ENCODE measurements at places on chromosomes 1 and 21.
A peak's percentile ranks its signal among the peaks of the same experiment; 100 is the strongest.

GRCh38 chr1:112855152-112855828 is 100.7 kb downstream of the SLC16A1 start:
- no peak for DNase-seq

- no peak for DNase-seq
These were observed 633.0 kb downstream of the SMYD3 start for GRCh38 chr1:245873883-245874671.

- DNase-seq = no peak
These were observed 2.9 kb upstream of the PRDX6 start for GRCh38 chr1:173474097-173474779.

- DNase-seq = no peak
These were observed 105.5 kb downstream of the HLCS start for GRCh38 chr21:36860736-36861594.

DNA sequence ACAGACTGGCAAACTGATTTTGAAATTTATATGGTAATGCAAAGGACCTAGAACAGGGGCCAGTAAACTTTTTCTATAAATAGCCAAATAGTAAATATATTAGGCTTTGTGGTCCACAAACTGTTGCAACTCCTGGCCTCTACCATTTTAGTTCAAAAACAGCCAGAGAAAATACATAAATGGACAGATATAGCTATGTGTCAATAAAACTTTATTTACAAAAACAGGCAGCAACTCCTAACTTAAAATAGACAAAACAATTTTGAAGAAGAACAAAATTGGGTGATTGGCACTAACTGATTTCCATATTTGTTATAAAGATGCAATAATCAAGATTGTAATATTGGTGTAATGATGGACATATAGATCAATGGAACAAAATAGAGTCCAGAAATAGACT is 6.7 kb upstream of the TRAF5 start:
- no peak for DNase-seq

GRCh38 chr1:187266051-187266450 is 437.3 kb downstream of the PLA2G4A start:
- DNase-seq = no peak

GRCh38 chr1:168260393-168260792 is 20.3 kb upstream of the TBX19 start:
- no peak for DNase-seq

DNA sequence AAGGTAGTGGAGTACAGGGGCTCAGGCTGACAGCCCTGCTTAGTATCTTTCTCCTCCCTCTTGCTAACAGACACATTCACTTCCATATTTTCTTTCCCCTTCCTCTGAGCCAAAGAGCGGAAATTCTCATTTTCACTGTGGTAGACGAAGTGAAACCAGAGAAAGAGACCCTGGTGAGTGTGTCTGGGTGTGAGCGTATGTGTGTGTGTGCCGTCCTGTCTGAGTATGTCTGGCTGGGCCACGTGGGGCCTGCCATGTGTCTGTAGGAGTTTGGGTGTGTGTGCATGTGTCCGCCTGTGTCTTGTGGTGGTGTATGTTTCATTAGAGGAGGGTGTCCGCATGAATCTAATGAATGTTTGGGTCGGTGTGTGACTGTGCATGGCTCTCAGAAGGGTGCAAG is 1.7 kb downstream of the COL8A2 start:
- DNase-seq = no peak

- DNase-seq = no peak
These were observed 82.0 kb upstream of the ESRRG start for GRCh38 chr1:216805233-216805632.

DNA sequence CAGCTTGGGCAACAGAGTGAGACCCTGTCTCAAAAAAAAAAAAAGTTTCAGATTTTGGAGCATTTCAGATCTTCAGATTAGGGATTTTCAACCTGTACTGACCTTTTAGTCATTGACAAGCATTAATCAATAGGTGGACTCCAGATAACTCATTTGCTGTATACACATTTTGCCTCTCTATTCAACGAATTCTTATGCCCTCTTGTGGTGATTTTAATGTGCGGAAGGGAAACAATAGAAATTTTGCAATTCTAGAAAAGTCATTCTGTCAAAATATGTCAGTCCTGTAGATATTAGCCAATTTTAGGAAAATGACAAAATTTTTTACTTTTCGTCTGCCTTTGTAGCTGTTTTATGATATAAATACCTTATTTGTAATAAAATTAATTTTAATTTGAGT is 11.6 kb upstream of the OR2G2 start:
- DNase-seq = no peak

- no peak for DNase-seq
These were observed 455.1 kb upstream of the VAMP3 start for GRCh38 chr1:7315946-7316345.

DNA sequence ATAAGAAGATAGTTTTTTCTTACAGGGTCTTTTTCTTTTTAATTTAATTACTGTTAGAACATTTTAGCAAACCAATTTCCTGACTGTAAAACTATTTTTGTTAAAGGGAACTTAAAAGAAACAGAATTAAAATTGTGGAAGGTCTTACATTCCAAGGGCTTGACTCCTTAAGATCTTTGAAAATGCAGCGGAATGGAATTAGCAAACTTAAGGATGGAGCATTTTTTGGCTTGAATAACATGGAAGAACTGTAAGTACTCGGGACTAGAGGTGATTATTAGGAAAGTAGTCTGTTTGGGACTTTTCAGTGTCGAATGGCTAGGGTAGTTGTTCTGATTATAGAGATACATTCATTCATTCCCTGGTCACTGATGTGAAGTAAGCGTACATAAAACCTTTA is 21.5 kb downstream of the LRIG2 start:
- DNase-seq = no peak

DNA sequence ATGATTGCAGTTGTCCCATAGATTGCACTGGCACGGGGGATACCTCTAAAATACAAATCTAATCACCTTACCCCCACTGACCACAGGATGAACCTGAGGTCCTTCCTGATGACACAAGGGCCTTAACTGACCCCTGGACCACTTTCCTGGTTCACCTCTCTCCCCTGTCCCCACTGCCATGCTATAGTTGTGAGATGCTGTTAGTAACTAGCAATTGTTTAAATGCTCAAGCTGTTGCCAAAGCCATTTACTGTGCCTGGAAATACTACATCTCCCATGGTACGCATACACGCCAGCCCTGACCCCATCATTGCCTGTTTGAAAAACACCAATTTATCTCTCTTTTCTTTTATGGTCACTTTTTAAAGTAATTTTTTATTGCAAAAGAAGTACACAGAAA is 29.1 kb upstream of the RGS8 start:
- DNase-seq = no peak

DNA sequence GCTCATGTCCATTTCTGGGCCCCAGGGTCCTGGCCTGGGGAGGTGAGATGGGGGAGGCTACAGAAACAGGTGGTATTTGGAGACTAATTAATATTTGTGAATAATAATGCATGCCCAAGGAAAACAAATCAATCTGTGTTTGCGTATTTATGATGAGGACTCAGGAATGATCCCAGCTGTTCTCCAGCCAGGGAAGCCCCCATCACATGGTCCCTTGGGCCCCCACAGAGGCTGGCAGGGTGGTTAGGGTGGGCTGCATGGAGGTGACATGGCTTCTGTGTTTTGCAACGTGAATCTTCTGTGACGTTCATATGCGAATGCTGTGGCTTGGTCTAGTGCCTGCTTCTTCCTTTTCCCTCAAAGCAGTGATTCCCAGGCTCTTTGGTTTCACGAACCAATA is 10.5 kb downstream of the PTPRF start:
- DNase-seq = no peak

DNA sequence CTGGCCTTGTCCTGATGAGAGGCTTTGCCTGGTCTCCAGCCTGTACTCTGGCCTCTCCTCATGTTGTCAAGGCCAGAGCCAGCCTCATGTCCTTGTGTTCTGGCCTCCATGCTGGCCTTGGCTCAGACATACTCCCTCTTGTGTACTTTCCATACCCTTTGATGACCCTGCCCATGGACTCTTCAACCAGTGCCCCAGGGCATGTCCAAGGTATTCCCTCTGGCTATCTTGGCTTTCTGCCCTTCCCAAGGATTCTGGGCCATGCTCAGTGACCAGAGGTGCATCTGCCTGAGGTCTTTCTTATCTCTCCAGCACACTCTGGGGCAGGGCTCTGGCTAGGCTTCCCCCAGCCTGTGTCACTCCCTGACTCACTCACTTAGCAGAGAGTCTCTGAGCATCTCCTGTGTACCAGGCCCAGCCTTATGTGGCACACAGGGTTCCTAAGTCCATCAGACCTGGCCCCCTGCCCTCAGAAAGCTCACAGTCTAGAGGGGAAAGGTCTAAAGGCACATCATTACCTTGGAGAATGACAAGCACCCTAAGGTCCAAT is 141.4 kb upstream of the GRIK3 start:
- DNase-seq = no peak

DNA sequence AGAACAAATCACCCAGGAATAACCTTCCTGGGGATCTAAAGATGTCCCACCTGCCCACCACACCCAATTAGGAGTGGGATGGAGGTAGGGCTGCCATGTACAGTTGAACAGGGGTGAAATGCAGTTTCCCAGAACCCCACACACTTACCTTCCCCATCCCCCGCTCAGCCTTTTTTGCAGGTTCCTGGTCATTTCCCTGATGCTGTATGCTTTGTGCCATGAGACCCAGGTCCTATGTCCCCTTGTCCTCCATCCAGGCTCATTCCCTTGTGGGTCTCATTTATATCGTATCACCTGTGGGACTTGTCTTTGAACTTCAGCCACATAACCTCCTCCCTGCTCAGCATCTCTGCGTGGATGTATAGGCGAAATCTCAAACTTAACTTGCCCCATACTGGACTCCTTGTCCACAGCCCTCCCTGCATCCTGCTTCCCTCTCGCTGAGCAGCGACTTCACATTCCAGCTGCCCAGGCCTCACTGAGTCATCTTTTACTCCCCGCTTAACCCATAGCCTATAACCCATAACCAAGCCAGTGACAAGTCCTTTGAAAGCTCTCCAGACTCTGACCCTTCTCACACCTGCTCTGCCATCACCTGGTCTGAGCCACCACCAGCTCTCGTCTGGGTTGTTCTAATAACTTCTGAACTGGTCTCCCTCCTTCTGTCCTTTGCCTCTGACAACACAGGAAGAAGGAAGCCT is 4.7 kb downstream of the LDLRAD2 start:
- no peak for DNase-seq

DNA sequence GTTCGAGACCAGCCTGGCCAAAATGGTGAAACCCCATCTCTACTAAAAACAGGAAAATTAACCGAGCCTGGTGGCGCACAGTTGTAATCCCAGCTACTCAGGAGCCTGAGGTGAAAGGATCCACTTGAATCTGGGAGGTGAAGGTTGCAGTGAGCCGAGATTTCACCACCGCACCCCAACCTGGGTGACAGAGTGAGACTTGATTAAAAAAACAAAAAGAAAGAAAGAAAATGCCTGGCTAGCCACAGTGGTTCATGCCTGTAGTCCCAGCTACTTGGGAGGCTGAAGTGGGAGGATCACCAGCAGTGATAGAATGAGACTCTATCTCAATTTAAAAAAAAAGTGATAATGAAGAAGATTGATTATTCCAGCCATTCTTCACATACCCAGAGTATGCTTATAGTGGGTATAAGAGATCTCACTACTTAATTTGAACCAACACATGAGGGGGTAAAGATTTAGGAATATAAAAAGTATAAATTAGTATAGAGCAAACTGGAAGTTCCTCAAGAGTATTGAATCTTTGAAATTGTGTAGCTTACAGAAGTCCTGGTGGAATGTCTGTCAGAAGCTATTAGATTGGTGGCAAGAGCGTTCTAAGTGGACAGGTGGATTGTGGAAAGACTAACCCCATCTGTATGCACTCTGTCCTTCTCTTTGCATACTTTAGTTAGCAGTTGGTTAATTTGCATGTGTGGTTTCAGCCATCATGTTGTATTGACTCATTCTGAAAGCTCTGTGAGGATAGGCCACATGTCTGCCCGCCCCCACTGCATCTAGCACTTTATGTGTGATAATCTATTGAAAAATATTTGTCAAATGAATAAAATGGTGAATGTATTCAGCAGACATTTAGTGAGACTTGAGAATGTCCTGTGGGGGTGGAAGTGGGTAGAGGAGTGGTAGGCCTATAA is 25.0 kb downstream of the RLF start:
- DNase-seq = peak; percentile 40

GRCh38 chr1:156496211-156496761 is 4.3 kb downstream of the MEF2D start:
- DNase-seq = no peak

DNA sequence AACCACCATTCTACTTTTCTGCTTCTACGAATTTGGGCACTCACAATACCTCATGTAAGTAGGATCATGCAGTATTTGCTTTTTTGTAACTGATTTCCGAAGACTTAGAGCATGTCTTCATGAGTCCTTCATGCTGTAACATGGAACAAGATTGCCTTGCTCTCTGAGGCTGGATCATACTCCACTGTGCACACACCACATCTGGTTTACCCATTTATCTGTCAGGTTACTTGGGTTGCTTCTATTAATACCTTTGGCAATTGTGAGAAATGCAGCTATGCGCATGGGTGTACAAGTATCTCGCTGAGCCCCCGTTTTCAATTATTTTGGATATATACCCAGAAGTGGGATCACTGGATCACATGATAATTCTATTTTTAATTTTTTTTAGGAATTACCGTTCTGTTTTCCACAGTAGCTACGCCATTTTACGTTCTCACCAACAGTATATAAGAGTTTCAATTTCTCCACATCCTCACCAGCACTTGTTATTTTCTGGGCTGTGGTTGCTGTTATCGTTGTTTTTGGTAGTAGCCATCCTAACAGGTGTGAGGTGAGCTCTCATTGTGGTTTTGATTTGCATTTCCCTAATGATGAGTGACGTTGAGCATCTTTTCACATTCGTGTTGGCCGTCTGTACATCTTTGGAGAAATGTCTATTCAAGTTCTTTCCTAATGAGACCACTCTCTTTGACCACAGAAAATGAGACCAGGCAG is 10.7 kb upstream of the SLC2A5 start:
- DNase-seq = no peak

DNA sequence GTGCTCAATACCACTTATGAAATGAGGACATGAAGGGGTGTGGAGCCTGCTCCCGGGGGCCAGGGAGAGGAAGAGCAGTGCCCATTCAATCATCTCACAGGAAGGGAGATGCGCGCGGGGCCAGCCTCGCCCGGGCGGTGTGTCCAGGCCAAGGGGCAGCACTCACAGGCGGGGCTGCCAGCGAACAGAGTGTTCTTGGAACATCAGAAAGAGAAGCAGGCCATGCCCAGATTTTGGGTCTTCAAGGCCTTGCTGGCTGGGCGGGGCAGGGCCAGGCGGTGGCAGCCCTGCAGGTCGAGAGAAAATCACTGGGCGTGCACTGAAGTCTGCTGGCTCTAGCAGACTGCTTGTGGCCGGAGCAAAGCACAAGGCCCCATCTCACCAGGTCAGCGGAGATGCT is 168.6 kb downstream of the PRDM16 start:
- DNase-seq = no peak

DNA sequence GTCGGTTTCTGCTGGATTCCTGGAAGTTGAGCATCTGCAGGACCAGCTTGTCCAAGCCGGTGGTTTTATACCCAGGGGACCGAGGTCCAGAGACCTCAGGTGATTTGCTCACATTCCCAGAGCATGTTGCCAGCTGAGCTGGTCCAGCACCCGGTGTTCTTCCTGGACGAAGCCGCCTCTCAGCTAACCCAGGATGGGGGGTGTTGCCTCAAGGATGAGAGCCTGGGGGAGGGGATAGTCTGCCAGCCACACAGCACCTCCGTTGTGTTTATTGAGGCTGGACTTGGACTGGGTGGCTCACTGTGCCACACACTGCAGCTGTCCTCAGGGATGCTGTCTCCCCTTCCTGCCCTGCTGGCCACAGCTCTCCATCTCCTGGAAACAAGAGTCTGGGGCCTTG is 1.5 kb downstream of the TMEM201 start:
- DNase-seq = no peak

- no peak for DNase-seq
These were observed 180.8 kb downstream of the RPS6KC1 start for GRCh38 chr1:213231795-213232231.

GRCh38 chr1:84374991-84375696 is 23.1 kb upstream of the DNASE2B start:
- no peak for DNase-seq

Measured in stimulated activated CD8-positive, alpha-beta memory T cell treated with anti-CD3 and anti-CD28 coated beads, Interleukin-4, amount 100 ng/mL, for 4 hours (primary cell).